ENCODE measurements at places on chromosomes 12 and 14. TPM values are rescaled to one million over a fixed set of nuclear protein-coding genes. Genes with fewer than 3 reads are reported as not detected.

Gene KRT82
- not detected for total RNA-seq

Gene FOXG1
- not detected for total RNA-seq

Gene PLXNC1
- total RNA-seq: 2.3 TPM

Gene SIX6
- total RNA-seq: not detected

Gene SLC25A47
- not detected for total RNA-seq

Gene C12orf50
- not detected for total RNA-seq

Gene KRT74
- total RNA-seq: not detected

Gene PGF
- 43.1 TPM for total RNA-seq

Gene CHGA
- total RNA-seq: not detected

Gene AQP6
- not detected for total RNA-seq

Gene LRRIQ1
- not detected for total RNA-seq

Gene PDE3A
- total RNA-seq: 28.0 TPM

Gene SALL2
- total RNA-seq: 11.0 TPM

Gene CDCA3
- 8.3 TPM for total RNA-seq

Gene LRP1-AS
- total RNA-seq: not detected

Gene GLIPR1L2
- 15.6 TPM for total RNA-seq

Gene PLEKHG7
- total RNA-seq: not detected

Gene MGP
- 259 TPM for total RNA-seq

Gene CFAP54
- total RNA-seq: 2.9 TPM

Gene CD4
- 2.6 TPM for total RNA-seq

Gene HOXC6
- total RNA-seq: not detected

Gene MAPK1IP1L
- 53.8 TPM for total RNA-seq

Gene CNTN1
- not detected for total RNA-seq

Gene SUDS3
- 13.6 TPM for total RNA-seq

Gene CLEC7A
- not detected for total RNA-seq

Gene DACT1
- 4.5 TPM for total RNA-seq

Gene FZD10
- not detected for total RNA-seq

Gene SLC24A4
- total RNA-seq: not detected

Gene SMIM41
- not detected for total RNA-seq

Gene PRKD1
- 25.3 TPM for total RNA-seq

Gene BCL2L14
- not detected for total RNA-seq

Gene TMPRSS12
- total RNA-seq: not detected

Gene LRRC43
- 1.1 TPM for total RNA-seq

Gene SPTB
- total RNA-seq: not detected

Gene SMIM10L1
- 7.3 TPM for total RNA-seq

Gene VTI1B
- total RNA-seq: 53.1 TPM

Gene WBP11
- 18.1 TPM for total RNA-seq

Gene HCAR3
- total RNA-seq: not detected

Gene CD69
- not detected for total RNA-seq

Gene XPOT
- total RNA-seq: 93.2 TPM

Gene PIWIL1
- not detected for total RNA-seq

Gene GPR162
- 7.0 TPM for total RNA-seq

Gene CLEC4D
- not detected for total RNA-seq

Gene TEDC1
- 7.6 TPM for total RNA-seq

Gene ACVRL1
- 107 TPM for total RNA-seq

Gene ARHGEF25
- 11.0 TPM for total RNA-seq

Gene DYRK2
- 12.6 TPM for total RNA-seq

Gene FAM181A
- total RNA-seq: not detected

Gene KRT77
- total RNA-seq: not detected

Gene RIMKLB
- total RNA-seq: 9.1 TPM

Gene PLEKHH1
- total RNA-seq: not detected

Gene SERPINA6
- total RNA-seq: not detected

Gene PRB2
- not detected for total RNA-seq

Measured in cardiac atrium fibroblast (primary cell).